ENCODE measurements at places on chromosomes 5 and 9.
A peak's percentile ranks its signal among the peaks of the same experiment; 100 is the strongest.

- DNase-seq = no peak
These were observed 14.5 kb upstream of the SEMA4D start for GRCh38 chr9:89512382-89512781.

- DNase-seq = no peak
These were observed 1127.5 kb downstream of the TAF11L14 start for GRCh38 chr5:18761801-18762200.

DNA sequence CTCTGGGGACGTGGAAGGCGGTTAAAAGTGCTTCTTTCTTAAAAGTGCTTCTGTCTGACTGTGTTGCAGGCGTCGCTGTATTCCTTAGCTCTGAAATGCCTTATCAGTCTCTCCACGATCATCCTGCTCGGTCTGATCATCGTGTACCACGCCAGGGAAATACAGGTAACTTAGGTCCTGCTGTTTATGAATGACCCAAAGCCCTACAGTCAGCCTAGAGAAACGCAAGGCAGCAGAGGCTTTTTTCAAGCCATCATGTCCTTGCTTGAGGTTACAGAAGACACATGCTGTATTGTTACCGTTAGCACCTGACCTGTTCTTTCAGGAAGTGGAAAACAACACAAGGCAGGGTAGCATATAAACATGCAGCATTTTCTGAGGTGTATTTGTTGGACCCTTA is 2.0 kb downstream of the KCNN2 start:
- DNase-seq = no peak

GRCh38 chr9:123422635-123423310 is 66.8 kb downstream of the CRB2 start:
- DNase-seq = peak; percentile 11

DNA sequence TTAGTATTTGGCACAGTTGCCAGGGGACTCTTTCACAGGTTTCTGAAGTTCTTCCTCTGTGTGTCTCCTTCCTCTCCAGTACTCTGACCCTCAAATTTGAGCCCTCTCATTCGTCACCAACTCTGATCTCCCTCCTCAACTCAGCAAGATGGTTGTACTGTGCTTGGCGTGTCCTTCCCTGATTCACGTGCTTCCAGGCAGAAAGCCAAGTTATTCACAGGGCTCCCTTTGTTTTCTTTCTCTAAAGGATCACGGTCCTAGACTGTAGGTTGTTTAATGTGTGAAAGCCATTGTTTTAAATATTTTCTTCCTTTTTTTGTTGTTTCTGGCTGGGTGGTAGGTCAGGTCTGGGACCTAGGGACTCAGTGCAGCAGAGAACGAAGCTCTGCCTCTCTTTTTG is 142.9 kb downstream of the DMAC1 start:
- DNase-seq = no peak

DNA sequence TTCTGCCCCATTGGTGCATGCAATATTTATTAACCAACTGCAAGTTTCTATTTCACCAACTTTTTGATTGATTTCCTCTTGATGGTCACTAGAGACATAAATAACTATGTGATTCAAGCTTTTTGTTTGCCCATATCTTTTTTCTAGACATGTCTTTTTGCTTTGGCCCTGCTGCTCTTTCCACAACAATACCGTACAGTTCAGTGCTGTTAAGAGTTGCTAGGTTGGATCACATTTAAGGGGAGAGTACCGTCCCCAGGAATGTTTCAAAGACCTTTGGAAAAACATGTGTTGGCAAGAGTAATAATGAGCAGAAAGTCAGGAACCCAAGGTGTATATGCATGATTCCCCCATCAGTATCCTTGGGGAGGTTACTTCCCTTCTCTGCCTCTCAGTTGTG is 268.8 kb upstream of the RFX3 start:
- no peak for DNase-seq

DNA sequence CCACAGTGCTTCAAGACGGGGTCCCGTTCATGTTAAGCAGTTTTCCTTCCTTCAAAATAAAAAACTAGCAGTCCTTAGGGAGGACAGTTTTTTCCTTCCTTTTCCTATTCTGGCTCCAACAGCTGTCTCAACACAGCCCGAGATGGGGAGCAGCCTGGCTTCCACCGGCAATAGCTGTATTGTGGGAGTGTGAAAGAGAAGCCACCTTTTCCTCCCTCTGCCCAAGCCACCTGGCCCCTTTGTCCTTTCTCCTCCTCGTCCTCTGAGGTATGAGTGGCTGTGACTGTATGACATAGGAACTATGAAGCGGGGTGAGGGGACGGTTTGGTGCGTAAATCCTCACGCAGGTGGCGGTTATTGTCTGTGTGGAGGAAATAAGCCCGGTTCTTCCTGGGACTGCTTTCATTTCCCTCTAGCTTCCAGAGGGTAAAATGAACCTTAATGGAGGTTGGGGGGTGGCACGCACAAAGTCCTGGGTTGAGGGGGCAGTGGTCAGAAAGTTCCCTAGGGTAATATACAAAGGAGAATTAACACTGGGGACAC is 292.0 kb upstream of the DMRT1 start:
- DNase-seq = no peak

Measured in left lung (tissue), 14 donors.